NCI-H524 treated with DMSO at 0.1 percent for 48 hours (cell line): ENCODE measurements at places on chromosomes 2 and 18.

- no peak for DNase-seq
Observed at GRCh38 chr2:66440708-66441497, 6.0 kb downstream of the MEIS1 start.

DNA sequence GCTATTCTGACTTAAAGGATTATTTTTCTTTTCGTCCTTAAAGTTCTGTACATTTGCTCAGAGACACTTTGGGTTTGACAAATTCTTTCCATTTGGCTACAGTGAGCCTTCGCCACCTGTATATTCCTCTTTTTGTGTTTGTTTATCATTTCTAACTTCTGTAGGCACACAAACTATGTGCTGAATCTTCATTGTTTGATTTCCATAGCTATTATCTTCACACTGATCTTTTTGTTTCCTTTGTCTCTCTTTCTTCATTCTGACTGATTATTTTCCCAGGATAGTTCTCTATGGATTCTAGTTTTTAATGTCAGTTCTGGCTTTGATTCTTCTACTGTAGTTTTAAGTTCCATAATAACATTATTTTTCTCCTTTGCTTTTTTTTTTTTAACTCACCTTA is 350.2 kb downstream of the ZNF521 start:
- DNase-seq, result no peak

- DNase-seq, result peak; percentile 16
Observed at GRCh38 chr18:30712383-30712782, 330.2 kb downstream of the DSC3 start.

- DNase-seq, result no peak
Observed at GRCh38 chr2:138078153-138078552, 113.9 kb downstream of the HNMT start.
